ENCODE measurements at places on chromosomes 3 and 15. TPM values are rescaled to one million over a fixed set of nuclear protein-coding genes. Genes with fewer than 3 reads are reported as not detected.

The DLL4 gene
- 0.26 TPM for total RNA-seq

The CLDN18 gene
- not detected for total RNA-seq

The FETUB gene
- total RNA-seq = not detected

GRCh38 chr3:8442993-8443650 lies 58.5 kb upstream of the LMCD1 start:
- peak; percentile 12 for DNase-seq

DNA sequence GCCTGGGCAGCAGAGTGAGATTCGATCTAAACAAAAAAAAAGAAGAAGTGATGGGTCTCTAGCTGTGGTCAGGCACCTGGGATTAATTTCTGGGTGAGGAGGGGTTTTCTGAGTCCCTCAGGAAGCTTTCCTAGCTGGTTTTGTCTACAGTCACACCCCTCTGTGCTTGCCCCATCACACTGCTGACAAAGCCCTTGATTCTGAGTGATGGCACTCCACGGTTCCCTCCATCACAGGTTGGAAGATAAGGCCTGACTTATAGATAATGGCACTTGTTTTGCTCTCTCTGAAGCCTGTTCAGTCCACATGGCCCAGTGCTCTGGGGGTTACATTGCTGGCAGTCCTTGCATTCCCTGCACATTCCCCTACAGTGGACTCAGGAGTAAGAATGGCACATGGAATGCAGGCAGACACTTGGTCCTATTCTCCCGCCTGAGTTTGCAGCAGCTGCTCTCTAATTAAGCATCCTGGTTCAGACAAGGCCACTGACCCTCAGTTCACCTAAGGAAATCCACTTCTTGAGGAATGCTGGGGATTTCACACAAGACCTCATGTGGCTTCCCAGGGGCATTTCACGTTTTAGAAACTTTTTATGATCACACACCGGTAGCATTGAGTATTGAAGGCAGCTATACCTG lies 81.0 kb upstream of the NMNAT3 start:
- DNase-seq = no peak

DNA sequence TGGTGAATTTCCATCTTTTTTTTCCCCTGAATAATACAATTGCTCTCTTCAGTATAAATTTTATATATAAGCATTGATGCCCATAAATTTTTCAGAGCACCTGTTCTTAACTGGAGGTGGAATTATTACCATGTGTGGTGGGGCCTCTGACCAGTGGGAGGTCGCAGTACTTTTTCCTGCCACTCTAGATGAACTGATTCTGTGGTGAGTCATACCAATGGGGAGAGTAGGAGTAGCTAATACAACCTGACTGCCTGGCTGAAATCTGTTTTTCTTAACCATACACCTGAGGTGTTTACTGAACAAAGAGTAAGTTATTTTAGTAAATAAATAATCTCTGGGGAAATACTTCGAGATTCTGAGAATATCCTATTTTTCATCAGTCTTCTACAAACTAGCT lies 67.2 kb downstream of the UNC13C start:
- DNase-seq = peak; percentile 7

DNA sequence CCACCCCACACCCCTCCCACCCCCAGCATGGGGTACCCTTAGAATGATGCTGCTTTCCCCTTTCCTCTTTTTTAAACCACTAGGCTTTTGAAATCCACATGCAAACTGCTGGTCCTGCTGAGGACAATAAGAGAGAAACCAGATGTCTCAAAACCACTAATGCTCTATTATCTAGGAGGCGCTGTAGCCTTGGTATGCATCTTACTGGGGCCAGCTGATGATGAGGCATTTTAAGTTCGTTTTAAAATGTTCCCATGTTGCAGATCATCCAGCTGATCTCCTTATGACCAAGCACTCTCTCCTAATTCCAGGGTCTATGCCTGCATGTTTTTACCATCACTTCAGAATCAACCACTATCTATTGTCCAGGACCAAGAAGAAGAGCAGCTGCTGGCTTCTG lies 1.3 kb downstream of the NME9 start:
- peak; percentile 44 for DNase-seq
